ENCODE measurements at places on chromosomes 3 and 15.

DNA sequence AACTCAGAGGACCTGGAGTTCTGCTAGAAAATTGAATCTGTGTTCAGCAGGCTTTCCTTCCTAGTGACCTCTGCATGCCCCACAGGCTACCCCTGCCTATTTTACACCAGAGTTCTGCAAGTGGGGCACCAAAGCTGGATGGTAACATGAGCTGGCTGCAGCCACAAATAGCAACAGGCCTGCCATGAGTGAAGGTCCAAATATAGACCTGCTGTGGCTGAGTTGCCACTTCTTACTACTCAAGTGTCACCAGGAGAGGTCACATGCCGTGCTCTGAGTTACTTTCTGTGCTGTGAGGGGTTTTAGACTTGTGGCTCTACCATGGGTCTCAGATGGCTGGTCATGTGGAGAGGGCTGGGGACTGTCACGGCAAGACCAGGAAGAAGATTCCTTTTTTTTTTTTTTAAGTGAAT is at the start of gene FSD2:
Gene FSD2 (minus strand): TSS at position 76 of the 413 bp plus-strand sequence. CDS start 18,679 bp downstream, outside the sequence.
- DNase-seq: no peak

DNA sequence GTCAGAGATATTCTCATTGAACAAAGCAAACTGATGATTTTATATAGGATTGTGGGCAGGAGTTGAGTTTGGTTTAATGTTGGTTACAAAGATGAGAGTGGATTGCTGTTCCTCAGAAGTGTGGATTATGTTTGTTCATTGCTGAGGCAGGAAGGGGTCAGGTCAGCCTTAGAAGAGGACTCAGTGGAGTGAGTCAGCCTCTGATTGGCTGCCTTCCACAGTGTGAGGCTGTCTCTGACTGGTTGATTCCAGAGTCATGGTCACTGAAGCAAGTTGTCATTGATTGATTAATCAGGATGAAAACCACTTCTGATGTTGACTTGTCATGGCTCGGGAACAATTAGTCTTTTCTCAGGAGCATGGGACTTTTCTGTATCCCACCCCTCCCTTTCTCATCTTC is 36.2 kb downstream of the KBTBD12 start:
- no peak for DNase-seq

DNA sequence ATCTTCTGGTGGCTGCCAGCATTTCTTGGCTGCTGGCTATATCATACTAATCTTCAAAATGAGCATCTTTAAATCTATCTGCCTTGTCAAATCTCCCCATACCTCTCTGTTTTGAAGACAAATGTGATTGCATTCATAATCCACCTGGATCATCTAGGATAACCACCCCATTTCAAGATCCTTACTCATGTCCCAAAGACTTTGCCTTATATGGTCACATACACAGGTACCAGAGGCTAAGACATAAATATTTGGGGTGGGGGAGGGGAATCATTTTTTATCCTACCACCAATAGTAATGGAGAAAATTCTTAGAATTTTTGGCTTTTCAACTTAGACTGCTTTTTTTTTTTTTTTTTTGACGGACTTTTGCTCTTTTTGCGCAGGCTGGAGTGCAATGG is 970.8 kb downstream of the PLOD2 start:
- DNase-seq: no peak

- DNase-seq: no peak
These were observed 12.5 kb downstream of the TM2D3 start for GRCh38 chr15:101639667-101640066.

- DNase-seq: no peak
These were observed 15.7 kb downstream of the GK5 start for GRCh38 chr3:142209655-142210054.

- DNase-seq: no peak
These were observed 17.9 kb upstream of the STAB1 start for GRCh38 chr3:52477076-52477795.

GRCh38 chr15:74403991-74404563 is 29.7 kb downstream of the SEMA7A start:
- no peak for DNase-seq

DNA sequence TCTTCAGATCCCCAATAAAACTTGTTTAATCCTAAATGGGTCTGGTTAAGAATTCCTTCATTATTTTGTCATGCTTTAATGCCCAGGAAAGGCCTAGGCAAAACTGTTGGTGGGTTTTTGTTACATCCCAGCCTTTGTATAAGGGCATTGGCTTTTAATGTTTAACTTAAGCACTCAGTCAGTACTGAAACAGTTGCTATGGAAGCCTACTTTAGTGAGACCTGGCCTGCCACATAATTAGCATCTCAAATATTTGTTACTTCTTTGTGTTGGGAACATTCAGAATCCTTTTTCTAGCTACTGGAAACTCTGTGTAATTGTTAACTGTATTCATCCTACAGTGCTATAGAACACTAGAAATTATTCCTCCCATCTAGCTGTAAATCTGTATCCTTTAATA is 369.6 kb upstream of the ATP10A start:
- no peak for DNase-seq

GRCh38 chr3:153245661-153246060 is 83.6 kb downstream of the RAP2B start:
- no peak for DNase-seq

- DNase-seq: no peak
These were observed 27.0 kb downstream of the HMCES start for GRCh38 chr3:129305592-129306091.

All from activated gamma-delta T cell treated with Interleukin-2 at 50 U/mL for 16 hours (primary cell).